ENCODE measurements at places on chromosomes 3 and 15. TPM values are rescaled to one million over a fixed set of nuclear protein-coding genes. Genes with fewer than 3 reads are reported as not detected.

The THSD4 gene
- 11.5 TPM for total RNA-seq

The CAND2 gene
- total RNA-seq = 0.77 TPM

The CLSTN2 gene
- total RNA-seq = under 0.01 TPM

The DLL4 gene
- not detected for total RNA-seq

The JAGN1 gene
- total RNA-seq = 24.5 TPM

The STRIT1 gene
- total RNA-seq = not detected

The ETV5 gene
- 12.9 TPM for total RNA-seq

The POLQ gene
- 1.3 TPM for total RNA-seq

The MAP6D1 gene
- 0.90 TPM for total RNA-seq

The PLSCR2 gene
- not detected for total RNA-seq

The CLRN1 gene
- not detected for total RNA-seq

The TEX55 gene
- not detected for total RNA-seq

The ACTC1 gene
- total RNA-seq = not detected

The EFHB gene
- 0.26 TPM for total RNA-seq

The SLC6A1 gene
- not detected for total RNA-seq

The FBXL22 gene
- total RNA-seq = under 0.01 TPM

The ST8SIA2 gene
- total RNA-seq = not detected

The RHCG gene
- 247 TPM for total RNA-seq

The ZCWPW2 gene
- total RNA-seq = 0.38 TPM

The MITF gene
- 2.3 TPM for total RNA-seq

The INTS14 gene
- 28.7 TPM for total RNA-seq

The BLM gene
- total RNA-seq = 0.26 TPM

The FHIT gene
- 1.6 TPM for total RNA-seq

The MRAS gene
- total RNA-seq = 3.2 TPM

The AHSG gene
- total RNA-seq = not detected

The MEGF11 gene
- total RNA-seq = not detected

The TRH gene
- total RNA-seq = not detected

The DYNLT2B gene
- 19.7 TPM for total RNA-seq

The MEIS2 gene
- 10.9 TPM for total RNA-seq

The CCDC39 gene
- not detected for total RNA-seq

The MYZAP gene
- 2.4 TPM for total RNA-seq
